ENCODE measurements at places on chromosomes 1 and 21. TPM values are rescaled to one million over a fixed set of nuclear protein-coding genes. Genes with fewer than 3 reads are reported as not detected.

Gene SPRR2B
- not detected for total RNA-seq

DNA sequence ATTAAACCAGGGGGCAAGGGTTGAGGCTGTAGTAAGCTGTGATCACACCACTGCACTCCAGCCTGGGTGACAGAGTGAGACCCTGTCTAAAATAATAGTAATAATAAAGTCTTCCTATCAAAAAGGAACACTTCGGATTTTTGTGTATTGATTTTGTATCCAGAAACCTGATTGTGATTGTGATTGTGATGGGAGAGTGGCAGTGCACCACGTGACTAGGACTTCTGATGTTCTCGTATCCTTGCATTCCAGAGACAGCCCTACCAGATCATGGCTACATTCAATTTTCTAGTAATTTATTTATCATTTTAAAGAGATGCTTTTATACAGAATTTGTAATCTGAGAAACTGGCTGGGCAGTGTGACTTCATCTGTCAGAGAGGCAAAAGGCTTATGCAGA is 2.6 kb upstream of the KIF1B start:
- no peak for DNase-seq

DNA sequence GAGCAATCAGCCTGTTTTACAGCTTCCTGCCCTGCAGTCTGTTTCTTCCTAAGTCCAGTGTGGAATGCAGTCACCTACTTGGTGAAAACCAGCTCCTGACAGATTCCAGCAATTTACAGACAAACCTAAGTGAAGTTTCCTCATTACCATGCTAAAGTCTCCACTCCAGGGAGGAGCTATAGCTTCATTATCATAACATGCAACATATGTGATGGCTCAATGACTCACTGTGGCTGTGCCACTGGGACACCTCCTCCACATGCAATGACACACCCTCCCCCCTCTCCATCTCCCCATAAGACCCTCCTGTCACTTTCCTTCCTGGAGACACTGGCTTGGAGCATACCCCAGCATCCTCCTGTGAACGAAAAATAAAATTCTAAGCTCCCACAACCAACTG is 125.2 kb downstream of the MAP3K21 start:
- DNase-seq, result no peak

Gene CFAP107
- not detected for total RNA-seq

DNA sequence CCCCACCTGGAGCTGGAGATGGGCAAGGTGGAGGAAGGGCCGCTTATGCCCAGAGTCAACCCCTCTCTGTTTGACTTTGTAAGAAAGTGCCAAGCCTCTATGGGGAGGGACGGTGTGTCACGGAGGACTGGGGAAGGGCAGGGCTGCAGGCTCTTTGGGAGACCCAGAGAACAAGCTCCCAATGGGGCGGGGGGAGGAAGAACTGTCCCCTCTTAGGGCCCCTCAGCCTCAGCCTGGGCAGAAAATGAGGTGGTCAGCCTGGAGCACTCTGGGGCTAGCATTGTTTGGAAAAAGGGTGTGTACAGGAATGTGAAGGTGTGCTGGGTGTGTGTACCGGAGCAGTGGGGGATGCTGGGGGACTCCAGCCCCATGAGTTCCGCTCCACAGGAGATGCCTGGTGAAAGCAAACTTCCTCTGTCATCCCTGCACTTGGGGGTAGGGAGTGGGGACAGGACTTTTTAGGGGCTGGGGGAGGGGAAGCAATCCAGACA is 1.2 kb upstream of the INAVA start:
- DNase-seq, result no peak

DNA sequence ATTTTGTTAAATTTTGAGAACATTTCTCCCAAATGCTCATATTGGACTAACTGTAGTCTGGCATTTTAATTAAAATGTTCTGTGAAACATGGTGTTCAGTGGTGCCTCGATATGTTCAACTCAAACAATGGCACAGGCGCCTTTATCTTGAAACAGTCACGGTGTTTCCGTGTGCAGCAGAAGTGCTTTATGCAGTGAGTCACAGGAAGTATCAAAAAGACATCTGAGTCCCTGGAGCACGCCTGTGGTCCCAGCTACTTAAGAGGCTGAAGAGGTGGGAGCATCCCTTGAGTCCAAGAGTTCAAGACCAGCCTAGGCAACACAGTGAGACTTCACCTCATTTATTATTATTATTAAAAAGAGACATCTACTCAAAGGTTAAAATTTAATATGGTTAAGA is 52.2 kb downstream of the GREM2 start:
- DNase-seq, result no peak

DNA sequence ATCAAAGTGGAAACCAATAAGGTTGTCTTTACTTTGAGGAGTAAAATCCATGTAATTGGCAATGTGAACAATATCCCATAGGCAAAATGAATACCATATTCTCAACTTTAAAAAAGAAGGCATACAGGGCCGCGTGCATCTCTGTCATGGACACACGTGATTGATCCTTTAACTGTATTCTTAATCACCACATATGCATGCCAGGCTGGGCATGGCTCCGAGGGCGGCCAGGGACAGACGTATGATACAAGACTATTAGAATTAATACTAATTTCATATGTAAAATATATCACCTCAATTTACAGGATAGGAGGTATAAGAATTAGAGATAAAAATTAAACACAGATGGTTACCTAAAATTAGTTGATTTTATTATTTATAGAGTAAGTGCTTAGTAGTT is 11.2 kb downstream of the RGS21 start:
- no peak for DNase-seq

Gene GATAD2B
- total RNA-seq, result 33.7 TPM

- DNase-seq, result no peak
Observed at GRCh38 chr1:53086491-53087070, 24.6 kb downstream of the PODN start.

Gene S100A3
- not detected for total RNA-seq

GRCh38 chr21:14842601-14843000 is 222.2 kb downstream of the NRIP1 start:
- no peak for DNase-seq

Gene A3GALT2
- total RNA-seq, result not detected

Gene SNX27
- 11.8 TPM for total RNA-seq

Gene OR2G6
- total RNA-seq, result not detected

- DNase-seq, result no peak
Observed at GRCh38 chr1:170162459-170163246, 16.9 kb downstream of the NTMT2 start.

GRCh38 chr1:70086897-70087296 is 118.5 kb downstream of the LRRC40 start:
- DNase-seq, result no peak

Gene ZNF683
- 0.27 TPM for total RNA-seq

DNA sequence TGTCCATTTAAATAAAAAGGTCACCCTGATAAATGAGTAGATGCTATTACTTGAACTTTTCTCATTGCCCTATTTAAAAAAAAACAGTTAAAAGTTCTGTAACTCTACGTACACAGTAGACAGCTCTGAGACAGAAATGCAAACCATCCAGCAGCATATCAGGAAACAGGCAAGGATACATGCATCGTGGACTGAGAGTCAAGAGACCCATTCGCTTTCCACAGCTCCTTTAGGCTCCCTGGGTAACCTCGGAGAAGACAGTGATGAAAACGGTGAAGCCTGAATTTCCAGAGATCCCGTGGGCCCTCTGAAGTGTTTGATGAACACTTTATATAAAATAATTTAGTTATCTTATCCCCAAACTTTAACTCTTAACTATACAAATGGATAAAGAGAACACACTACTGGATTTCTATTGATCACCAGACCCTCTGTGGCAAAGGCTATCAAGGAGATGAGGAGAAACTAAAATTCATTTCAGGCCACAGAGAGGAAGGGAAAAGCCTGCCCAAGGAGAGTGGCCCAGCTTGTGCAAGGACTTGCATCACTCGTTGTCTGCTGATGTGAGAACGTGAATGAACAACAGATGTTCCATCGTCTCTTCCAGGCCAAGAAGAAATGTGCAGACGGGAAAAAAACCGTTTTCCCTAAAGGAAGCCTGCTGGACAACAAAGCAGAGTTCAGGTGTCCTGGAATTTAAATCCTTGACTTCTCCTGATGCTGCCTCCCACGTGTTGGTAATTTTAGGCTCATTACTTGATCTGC is 131.0 kb downstream of the TGFBR3 start:
- no peak for DNase-seq

- no peak for DNase-seq
Observed at GRCh38 chr1:74681001-74681400, 7.4 kb upstream of the ERICH3 start.

- DNase-seq, result no peak
Observed at GRCh38 chr21:36354918-36355680, 30.1 kb upstream of the CHAF1B start.

GRCh38 chr1:47225430-47226100 is 6.5 kb downstream of the TAL1 start:
- no peak for DNase-seq

DNA sequence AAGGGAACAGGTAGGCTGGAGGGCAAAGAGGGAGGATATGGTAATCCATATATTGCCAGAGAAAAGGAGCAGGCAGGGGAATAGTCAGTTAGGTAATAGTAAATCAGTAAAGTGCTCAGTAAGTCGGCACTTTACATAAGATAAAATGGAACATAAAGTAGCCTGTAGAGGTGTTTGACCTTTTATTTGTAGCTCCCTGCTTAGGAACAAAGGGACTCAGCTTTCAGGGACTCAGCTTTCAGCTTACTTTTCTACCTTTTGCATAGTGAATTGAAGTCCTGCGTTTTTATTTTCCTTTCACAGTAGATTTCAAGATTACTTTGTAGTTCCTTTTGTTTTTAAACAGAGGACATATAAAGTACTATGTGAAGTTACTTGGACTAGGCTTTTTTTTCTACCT is 87.3 kb downstream of the ITSN1 start:
- no peak for DNase-seq

Gene FCGR2B
- total RNA-seq, result 0.81 TPM

Gene PLD5
- total RNA-seq, result not detected

Gene TTLL7
- total RNA-seq, result 3.5 TPM

- DNase-seq, result no peak
Observed at GRCh38 chr1:211708006-211708405, 32.6 kb upstream of the NEK2 start.

DNA sequence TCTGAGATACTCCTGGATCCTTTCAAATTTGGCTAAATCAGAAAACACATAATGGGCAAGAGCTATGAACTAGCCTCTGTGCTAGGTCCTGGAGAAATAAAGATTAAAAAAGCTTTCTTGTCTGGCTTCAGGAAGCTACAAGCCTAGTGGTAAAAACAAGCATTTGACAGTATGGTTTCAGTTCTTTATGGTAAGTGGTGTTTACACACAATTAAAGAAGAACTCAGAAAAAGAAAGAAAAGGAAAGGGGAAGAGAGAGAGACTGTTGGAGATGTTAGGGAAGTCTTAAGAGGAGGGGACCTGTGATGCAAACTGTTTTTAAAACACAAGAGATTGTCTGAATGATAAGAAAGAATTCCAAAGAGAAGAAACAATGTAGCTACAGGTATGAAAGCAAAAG is 1.8 kb downstream of the OR10J1 start:
- DNase-seq, result no peak

DNA sequence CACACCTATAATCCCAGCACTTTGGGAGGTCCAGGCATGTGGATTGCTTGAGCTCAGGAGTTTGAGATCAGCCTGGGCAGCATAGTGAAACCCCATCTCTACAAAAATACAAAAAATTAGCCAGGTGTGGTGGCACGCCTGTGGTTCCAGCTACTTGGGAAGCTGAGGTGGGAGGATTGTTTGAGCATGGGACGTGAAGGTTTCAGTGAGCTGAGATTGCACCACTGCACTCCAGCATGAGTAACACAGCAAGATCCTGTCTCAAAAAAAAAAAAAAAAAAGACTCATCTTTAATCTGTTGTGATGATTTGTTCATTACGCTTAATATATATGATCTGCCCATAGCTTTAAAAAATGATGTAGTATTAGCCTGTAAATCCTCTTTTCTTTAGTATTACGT is 44.0 kb downstream of the OR10J1 start:
- DNase-seq, result no peak

Gene CRP
- not detected for total RNA-seq

Gene S100A12
- 4.8 TPM for total RNA-seq

DNA sequence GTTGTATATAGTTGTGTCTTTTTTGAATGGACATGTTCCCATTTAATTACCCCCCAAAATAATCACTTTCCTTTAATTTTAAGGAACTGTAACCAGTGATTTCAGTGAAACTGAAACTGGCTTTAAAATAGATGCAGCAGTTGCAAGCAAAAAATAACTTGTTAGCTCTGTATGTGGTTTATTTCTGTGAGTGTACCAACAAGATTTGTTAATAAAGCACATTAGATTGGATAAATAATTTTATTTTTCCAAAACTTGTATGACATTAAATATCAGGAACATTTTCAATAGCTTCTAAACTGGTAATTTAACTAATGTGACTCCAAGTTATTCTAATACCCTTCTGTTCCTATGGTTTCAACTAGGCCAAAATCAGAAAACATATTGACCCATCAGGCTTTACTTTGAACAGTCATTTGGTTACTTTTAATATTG is 184.3 kb upstream of the CACYBP start:
- DNase-seq, result no peak

Gene ELAPOR1
- total RNA-seq, result 0.27 TPM

GRCh38 chr1:8701794-8702471 is 115.5 kb downstream of the RERE start:
- peak; percentile 25 for DNase-seq

Gene AMY2A
- not detected for total RNA-seq

- DNase-seq, result no peak
Observed at GRCh38 chr1:43239484-43239883, 30.3 kb upstream of the TMEM125 start.

DNA sequence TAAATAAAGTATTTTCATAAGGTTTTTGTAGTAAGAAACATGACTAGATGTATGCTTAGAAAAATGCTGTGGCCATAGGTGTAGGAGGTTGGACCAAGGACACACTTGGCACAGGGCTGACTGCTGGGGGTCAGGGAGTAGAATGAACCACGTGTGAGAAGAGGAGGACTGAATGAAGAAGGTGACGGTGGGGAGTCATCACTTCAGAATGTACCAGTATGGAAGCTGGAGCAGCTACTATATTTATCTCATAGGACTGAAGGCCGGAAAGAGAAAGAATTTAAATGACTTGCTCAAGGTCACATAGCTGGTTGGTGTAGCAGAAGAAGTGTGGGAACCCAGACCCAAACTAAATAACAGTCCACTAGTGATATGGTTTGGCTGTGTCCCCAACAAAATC is 79.8 kb upstream of the HAO2 start:
- no peak for DNase-seq

DNA sequence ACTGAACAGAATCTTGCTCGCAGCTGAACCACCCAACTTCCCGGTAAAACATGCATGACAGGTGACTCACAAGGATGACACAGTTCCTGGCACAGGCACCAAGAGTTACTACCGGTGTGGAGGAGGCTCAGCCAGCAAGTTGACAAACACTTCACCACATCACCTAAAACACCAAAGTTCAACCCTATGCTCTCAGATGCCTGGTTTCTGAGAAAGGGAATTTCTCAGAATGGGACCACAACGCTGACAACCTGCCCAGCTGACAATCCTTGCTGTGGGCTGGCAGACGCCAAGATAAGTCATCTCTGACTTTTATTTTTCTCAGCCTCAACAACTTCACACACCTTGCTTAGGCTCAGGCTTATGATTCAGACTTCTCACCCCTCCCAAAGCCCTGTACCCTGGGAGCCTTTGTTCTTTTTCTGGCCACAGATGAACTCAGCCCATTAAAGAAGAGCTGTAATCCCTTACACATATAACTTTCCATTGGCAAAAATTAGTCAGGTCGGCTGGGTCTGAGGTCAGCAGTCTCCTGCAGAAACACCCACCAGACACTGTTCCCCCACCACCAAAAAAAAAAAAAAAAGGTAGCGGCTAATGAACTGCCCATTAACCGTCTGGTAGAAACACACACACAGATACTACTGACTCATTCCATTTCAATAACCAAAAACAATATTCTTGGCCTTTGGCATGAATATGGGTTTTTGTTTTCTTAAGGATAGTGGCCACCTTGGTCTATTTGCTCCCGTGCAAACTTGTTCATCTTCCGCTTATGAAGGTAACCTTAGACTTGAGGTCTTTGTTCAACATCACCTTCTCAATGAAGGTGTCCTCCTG is 10.8 kb upstream of the TIAM1 start:
- DNase-seq, result peak; percentile 29

Data from hematopoietic multipotent progenitor cell (in vitro differentiated cells).